T-cell (primary cell): ENCODE measurements at places on chromosomes 3 and 15. TPM values are rescaled to one million over a fixed set of nuclear protein-coding genes. Genes with fewer than 3 reads are reported as not detected.

The P2RY14 gene
- total RNA-seq = 0.30 TPM

The SGO1 gene
- total RNA-seq = 1.1 TPM

The ATP10A gene
- total RNA-seq = 62.1 TPM

DNA sequence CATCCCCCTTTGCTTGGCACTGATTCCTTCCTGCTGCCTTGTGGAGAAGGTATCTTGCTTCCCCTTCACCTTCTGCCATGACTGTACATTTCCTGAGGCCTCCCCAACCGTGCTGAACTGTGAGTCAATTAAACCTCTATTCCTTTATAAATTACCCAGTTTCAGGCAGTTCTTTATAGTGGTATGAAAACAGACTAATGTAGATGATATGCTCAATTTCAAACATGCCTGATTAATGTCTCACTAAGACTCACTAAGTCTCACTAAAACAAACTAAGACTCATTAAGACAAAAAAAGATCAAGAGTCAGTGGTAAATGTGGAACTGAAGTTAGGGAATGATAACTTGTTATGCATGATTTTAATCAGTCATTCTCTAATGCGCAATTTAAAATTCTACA, 606.6 kb downstream of the RBMS3 start:
- no peak for DNase-seq

DNA sequence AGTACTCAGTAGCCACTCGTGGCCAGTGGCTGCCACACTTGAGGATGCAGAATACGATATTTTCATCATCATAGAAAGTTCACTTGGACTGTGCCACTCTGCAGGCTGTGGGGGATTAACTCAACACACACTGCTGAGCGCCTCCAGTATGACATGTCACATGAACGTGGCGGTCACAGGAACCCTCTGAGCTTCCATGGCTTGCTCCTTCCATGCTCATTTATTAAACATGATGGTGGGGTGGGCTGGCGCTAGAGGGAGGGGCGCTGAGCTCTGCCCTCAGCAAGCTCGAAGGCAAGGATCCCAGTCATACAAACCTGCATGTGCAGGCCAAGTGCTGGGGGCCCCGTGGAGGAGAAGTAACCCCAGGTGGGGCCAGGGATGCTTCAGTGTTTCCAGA, 85.5 kb downstream of the WNT7A start:
- DNase-seq = no peak
